ENCODE measurements at places on chromosomes 16 and 17.

DNA sequence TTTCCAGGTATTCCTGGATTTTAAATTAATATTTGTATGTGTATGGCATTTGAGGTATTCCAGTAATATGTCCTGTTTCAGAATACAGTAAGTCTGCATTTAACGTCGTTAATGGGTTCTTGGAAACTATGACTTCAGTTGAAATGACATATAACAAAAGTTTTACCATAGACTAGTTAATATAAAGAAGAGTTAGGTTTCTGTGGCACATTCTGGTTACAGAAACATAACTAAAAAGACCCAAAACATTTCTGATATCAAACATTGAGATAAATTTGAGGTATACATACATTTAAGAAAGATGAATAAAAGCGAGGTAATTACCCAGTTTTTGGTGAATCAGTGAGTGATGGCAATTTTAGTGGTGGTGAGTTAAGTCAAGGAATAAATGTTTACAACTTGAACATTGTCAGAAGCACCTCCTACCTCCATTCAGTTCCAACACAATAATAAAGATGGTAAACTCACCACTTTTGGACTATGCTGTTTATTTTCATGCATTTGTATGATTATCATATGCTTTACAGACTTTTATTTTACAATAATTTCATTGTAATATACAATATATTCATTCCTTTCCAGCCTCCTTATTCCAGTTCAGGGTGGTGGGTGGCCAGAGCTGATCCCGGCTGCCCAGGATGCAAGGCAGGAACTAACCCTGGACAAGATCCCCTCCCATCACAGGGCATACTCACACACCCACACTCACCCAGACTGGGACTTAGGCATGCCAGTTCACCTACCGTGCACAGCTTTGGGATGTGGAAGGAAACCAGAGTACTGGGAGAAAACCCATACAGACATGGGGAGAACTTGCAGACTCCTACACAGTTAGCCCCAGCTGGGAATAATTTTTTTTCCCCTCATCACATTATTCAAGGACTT, 9.7 kb downstream of the LUC7L3 start:
- no peak for DNase-seq

DNA sequence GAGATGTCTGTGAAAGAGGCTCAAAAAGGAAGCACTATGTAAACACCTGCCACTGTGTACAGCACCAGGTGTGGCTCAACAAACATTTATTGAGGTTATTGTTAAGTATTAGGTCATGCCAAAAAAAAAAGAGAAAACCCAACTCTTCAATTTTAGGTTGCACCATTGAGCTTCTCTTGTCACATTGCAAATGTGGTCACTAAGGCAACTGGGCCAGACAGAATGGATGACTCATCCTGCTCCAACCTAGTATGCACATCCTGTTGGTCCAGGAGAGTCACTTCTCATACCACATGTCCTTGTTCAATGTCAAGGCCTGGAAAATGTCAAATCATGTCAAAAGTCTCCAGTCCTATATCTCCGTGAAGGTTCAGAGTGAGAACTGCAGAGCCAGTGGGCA, 25.0 kb downstream of the HOXB1 start:
- DNase-seq: no peak

GRCh38 chr17:7809086-7809790, 24.8 kb upstream of the KDM6B start:
- DNase-seq: no peak

GRCh38 chr16:11094075-11094856, 149.9 kb downstream of the CLEC16A start:
- peak; percentile 69 for DNase-seq

DNA sequence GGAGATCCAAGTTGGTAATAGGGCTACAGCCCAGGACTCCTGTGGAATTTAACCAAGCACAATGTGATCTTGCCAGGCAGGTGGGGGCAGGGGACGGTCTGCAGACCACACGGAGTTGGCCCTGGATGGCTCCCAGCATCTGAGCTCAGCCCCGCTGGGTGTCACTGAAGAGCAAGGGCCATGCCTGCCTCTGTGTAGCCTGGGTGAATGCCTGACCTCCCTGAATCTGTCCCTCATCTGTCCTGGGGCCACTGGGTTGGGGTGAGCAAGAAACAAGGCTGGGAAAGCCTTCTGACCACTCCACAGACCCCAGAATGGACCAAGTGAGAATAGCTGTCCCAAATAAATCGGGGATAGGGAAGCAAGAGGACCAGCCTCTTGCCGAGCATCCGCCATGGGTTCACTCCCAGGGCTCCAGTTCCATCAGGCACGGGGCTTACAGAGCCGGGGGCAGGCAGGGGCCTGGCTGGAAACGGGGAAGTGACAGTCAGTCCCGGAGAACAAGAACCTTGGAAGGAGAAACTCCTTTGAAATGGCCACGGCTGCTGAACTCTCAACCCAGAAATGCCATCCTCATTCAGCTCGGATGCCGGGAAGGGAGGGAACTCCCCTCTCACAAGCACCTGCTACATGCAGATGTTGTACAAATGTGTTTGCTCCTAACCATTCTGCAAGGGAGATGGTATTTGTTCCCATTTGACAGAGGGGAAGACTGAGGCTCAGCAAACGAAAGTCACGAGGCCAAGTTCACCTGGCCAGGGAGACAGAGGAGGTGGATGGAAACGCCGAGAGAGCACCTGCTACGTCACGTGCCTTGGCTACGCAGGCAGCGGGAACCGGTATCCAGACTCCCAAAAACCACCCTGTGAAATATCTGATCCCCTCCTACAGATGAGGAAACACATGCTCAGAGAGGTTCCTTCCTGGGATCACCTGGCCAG, 50.0 kb downstream of the RMI2 start:
- no peak for DNase-seq

DNA sequence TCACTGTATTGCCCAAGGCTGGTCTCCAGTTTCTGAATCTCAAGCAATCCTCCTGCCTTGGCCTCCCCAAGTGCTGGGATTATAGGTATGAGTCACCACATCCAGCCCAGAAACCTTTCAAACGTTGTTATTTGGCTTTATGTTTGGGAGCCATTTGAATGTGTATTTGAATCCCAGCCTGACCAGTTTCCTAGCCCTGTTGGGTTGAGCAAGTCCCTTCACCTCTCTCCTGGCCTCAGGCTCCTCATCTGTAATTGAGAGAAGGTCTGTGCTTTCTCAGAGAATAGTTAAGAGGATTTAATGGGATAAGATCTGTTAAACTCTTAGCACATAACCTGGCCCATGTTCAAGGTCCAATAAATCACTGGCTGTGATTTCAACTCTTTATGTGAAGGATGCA, 385.8 kb upstream of the RBFOX1 start:
- DNase-seq: no peak

DNA sequence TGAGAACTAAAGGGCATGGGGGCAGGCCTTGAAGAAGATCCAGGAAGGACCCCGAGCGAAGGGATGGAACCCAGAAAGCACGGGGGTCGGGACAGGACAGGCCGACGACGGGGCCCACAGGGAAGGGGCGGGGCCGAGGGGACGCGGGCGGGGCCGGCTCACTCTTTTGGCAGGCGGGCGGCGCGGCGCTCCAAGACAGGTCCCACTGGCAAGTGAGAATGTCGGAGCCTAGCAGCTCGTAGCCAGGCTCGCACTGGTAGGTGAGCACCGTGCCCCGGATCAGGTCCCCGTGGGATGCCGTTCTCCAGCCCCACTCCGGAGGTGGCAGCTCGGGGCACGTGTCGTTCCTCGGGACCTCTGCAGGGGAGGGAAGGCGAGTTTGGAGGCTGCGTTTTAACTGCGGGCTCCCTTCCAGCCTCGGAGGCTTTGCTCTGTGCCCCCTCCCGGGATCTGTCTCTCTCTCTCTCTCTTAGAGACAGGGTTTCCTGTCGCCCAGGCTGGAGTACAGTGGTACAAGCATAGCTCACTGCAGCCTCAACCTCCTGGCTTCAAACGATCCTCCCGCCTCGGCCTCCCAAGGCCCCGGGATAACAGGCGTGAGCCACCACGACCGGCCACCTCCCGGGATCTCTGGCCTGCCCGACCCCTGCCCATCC, 13.7 kb upstream of the CDIPT start:
- no peak for DNase-seq

DNA sequence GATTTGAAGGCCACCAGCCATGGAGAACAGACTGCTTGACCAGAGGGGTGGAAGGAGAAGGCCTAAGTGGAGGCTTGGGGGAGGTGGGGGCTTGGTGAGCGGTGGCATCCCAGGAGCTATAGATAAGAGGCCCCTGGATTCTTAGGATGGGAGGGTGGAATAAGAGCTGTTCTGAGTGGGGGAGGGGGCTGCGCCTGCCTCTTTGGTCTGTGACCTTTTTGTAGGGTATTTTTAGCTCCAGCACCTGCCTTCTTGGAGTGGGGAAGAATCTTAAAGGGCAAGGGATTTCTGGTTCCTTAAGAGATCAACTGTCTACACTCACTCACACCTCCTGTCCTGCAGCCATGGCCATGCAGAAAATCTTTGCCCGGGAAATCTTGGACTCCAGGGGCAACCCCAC, 567 bp downstream of the ENO3 start:
- DNase-seq: no peak

- no peak for DNase-seq
These were observed 17.5 kb downstream of the NDUFAF8 start for GRCh38 chr17:81256616-81257015.

- no peak for DNase-seq
These were observed 157.1 kb downstream of the KATNIP start for GRCh38 chr16:27706866-27707685.

DNA sequence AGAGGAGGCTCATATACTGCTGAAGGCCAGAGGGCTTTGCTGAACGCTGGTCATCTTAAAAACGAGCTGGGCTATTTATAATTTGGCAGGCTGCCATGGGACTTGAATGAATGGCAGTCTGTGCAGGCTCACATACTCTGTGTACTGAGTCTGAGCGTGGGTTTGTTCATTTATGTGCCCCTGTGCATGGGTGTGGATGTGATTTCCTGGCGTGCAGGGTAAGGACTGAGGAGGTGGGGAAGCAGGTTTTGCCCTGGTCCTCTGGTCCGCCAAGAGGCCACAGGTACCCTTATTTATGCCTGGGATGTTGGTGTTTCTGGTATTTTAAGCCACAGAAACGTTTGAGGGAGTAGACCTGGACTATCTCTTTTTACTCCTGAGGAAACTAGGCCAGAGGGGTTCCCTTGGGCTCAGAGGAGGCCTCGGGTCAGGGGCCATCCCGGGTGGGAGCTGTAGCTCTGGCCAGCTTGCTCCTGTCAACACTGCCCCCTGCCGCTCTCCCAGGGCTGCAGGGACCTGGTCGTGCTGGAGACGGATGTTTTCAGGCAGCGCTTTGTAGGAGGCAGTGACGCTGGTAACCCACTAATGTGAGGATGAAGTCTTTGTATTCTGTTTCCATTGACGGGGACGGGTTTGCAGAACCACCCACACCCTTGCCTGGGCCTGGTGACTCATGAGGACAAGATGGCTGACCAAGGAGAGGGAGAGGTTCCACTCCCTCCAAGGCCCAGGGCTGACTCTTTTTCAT, 184.4 kb downstream of the MSI2 start:
- peak; percentile 70 for DNase-seq
